ENCODE measurements at places on chromosomes 12 and 14. TPM values are rescaled to one million over a fixed set of nuclear protein-coding genes. Genes with fewer than 3 reads are reported as not detected.

PRB2 gene
- not detected for total RNA-seq

GPR68 gene
- total RNA-seq = 0.87 TPM

TMEM121 gene
- total RNA-seq = 4.5 TPM

GRCh38 chr12:101927999-101928398 lies 50.6 kb downstream of the DRAM1 start:
- H3K27me3 ChIP-seq = peaks cover 3% of the 10 kb centered on the region
- no peaks in the 10 kb centered on the region for H3K4me1 ChIP-seq
- no peak overlapping the region for H3K4me3 ChIP-seq
- no peaks in the 10 kb centered on the region for H3K36me3 ChIP-seq

CCDC175 gene
- total RNA-seq = 0.20 TPM

- no peak overlapping the region for H3K4me3 ChIP-seq
- H3K4me1 ChIP-seq = peaks cover 3% of the 10 kb centered on the region
- no peaks in the 10 kb centered on the region for H3K36me3 ChIP-seq
- no peak overlapping the region for H3K27ac ChIP-seq
Observed at GRCh38 chr12:76757694-76758093, 6.2 kb upstream of the ZDHHC17 start.

TMCC3 gene
- 15.9 TPM for total RNA-seq

GRCh38 chr14:47675466-47676314 lies at the start of gene MDGA2:
Gene MDGA2, minus strand, starts transcription at chr14:47675605.
- DNase-seq = no peak
- peak within 1 kb of the TSS; percentile 77 for H3K4me3 ChIP-seq
- H3K27me3 ChIP-seq = peaks cover 92% of the 10 kb centered on the region
- no peaks in the 10 kb centered on the region for H3K36me3 ChIP-seq
- no peak within 1 kb of the TSS for H3K27ac ChIP-seq

- no peak overlapping the region for H3K4me3 ChIP-seq
- H3K36me3 ChIP-seq = no peaks in the 10 kb centered on the region
- no peak overlapping the region for H3K27ac ChIP-seq
- no peak for DNase-seq
- H3K4me1 ChIP-seq = peaks cover 5% of the 10 kb centered on the region
Observed at GRCh38 chr14:33959692-33960151, 8.8 kb upstream of the EGLN3 start.

BHLHE41 gene
- 0.78 TPM for total RNA-seq

- H3K27ac ChIP-seq = no peak overlapping the region
- DNase-seq = no peak
- H3K4me1 ChIP-seq = no peaks in the 10 kb centered on the region
- no peaks in the 10 kb centered on the region for H3K36me3 ChIP-seq
Observed at GRCh38 chr14:97523936-97524335, 726.8 kb downstream of the VRK1 start.

PAX9 gene
- 0.77 TPM for total RNA-seq

NELL2 gene
- total RNA-seq = 6.1 TPM

CEBPE gene
- total RNA-seq = not detected

DNA sequence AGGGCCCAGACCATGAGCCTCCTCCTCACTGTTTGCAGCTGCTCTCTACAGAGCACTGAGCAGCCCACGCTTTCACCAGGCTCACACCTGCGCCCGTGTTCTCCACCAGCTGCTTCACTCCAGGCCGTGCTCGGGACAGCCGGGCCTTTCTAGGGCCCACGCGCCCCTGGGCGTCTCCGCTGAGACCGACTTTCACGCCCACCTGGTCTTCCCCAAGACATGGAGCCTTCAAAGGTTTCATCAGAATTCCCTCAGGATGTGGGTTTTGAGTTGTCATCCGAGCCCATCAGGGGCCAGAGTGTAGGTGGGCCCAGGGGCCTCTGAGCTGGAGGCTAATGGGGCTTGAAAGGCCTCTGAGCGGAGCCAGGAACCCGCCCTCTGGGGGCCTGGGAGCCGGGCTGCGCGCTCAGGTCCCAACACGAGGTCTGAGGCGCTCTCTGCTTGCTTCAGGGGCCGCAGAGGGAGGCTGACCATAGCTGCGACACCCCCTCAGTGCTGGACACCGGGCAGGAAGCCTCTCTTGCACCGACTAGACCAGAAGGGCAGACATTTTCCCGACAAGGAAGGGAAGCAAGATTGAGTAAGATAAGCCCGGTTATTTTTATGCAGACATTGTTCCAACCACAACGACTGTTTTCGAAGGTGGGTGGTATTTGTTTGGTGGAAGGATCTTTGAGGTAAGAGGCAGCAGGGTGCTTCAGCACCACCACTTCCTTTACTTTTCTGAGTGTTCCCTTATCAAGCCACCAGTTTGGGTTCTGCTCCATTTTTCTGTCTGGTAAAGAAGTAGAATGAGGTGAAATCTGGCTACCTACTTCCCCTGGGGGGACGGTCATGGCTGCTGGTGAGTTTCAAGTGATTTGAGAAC lies 125.0 kb upstream of the FUT8 start:
- H3K27me3 ChIP-seq = peaks cover 24% of the 10 kb centered on the region
- no peaks in the 10 kb centered on the region for H3K4me1 ChIP-seq
- no peaks in the 10 kb centered on the region for H3K36me3 ChIP-seq
- H3K27ac ChIP-seq = no peak overlapping the region
- H3K4me3 ChIP-seq = no peak overlapping the region

DNA sequence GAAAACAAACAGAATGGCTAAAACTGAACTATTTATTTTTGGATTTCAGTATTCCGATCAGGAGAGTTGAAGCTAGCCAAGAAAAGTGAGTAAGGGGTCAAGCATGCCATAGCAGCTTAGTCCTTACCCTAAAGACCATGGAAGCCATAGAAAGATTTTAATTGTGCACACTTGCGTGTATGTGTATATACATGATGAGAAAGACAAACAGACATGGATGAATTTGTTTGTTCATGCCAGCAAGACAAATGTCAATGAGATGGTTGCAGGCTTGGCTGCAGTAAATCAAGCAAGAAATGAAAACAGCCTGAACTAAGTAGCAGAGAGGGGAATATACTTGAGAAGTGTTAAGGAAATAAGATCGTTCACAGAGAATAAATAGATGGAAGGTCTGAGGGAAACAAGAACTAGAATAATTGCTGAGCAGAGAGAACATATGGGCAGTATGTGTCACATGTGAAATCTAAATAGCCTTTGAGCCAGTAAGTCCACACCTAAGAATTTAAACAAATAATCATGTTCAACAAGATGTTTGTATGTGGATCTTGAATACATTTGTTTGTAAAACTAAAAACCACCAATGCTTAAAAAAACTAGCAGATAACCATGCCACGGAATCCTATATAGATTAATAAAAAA lies 14.8 kb downstream of the SNW1 start:
- peaks cover 38% of the 10 kb centered on the region for H3K36me3 ChIP-seq
- peaks cover 6% of the 10 kb centered on the region for H3K4me1 ChIP-seq
- no peaks in the 10 kb centered on the region for H3K27me3 ChIP-seq
- H3K4me3 ChIP-seq = no peak overlapping the region
- H3K27ac ChIP-seq = peak overlapping the region; percentile 2

DNA sequence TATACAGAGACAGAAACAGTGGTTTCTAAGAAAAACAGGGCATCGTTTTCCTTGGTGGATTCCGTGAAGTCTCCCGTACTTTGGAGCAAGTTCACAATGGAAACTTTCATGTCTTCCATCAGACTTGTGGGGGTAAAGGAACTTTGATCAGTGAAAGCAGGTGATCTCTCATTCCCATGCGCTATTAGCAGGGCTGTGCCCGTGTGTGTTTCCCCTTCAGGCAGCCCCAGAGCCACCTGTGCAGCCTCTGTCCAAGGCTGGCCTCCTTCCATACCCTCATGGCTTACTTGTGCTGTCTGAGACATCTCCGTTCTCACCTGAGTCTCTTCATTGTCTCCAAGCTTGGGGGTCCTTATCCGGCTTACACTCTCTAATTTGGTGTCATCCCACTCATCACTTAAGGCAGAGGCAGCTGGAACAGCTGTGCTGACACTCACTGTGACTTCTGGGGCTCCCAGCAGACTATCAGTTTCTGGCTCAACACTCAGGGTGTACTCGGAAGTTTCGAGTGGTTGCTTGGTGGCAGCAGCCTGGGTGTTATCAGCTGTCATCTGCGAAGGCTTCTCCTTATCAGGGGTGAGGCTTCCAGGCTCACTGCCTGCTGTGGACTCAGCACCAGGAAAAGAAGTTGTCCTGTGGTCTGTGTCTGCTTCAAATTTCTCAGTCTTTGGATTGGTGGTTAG lies 13.8 kb downstream of the ARMH4 start:
- H3K27ac ChIP-seq = no peak overlapping the region
- peaks cover 2% of the 10 kb centered on the region for H3K4me1 ChIP-seq
- H3K36me3 ChIP-seq = peaks cover 4% of the 10 kb centered on the region
- no peak overlapping the region for H3K4me3 ChIP-seq

All from progenitor cell of endocrine pancreas (in vitro differentiated cells).